ENCODE measurements at places on chromosomes 2 and 18. TPM values are rescaled to one million over a fixed set of nuclear protein-coding genes. Genes with fewer than 3 reads are reported as not detected.

DNA sequence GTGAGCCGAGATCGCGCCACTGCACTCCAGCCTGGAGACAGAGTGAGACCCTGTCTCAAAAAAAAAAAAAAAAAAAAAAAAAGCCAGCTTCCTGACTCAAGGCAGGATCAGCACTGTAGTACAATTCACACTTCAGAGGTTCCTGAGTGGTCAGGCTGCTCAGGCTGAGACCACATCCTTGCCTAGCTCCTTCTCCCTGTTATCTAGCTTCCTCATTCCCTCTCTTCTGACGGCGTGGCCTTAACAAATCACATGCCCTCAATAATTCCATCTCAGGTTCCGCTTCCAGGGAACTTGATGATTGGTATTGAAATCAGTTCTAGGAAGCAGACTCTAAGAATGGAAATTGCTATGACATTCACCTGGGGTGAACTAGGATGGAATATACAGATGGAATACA lies 29.8 kb upstream of the KDM3A start:
- no peak for DNase-seq

DAW1 gene
- not detected for total RNA-seq

- DNase-seq: no peak
These were observed 346.6 kb upstream of the KCNH7 start for GRCh38 chr2:163185160-163185559.

CDC42EP3 gene
- 58.3 TPM for total RNA-seq

PLCD4 gene
- 0.42 TPM for total RNA-seq

GRCh38 chr2:176768185-176768584 lies 444.4 kb upstream of the HNRNPA3 start:
- DNase-seq: no peak

REL gene
- total RNA-seq: 6.2 TPM

DNA sequence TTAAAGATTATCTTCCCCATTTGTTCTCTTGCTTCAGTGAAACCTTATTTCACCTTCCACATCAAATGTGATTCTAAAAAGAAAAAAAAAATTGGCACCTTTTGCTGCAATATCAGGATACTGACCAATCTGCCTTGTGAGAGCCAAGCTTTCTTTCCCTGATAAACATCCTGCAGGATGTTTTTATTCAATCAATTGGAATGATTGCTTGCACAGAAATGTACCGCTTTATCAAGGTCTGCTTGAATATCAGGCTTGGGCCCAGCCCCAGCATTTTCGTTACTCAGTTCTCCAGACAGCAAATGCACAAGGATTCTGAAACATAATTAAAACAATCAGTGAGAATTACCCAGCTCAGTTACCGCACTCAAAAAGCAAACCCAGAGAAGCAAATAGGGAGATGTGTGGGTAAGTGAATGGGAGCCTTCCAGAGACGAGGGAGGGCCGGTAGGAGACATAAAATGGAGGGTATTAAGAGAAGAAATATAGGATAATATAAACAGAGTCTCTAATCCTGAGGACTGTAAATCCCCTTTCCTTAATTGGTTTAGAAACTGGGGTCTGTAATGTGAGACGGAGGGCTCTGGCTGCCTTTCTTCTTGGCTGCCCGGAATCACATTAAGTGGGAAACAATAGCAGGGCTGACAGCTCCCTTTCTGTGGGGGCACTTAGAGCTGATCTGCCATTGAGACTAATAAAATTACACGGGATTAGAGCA lies 291.8 kb downstream of the ICOS start:
- no peak for DNase-seq

DNA sequence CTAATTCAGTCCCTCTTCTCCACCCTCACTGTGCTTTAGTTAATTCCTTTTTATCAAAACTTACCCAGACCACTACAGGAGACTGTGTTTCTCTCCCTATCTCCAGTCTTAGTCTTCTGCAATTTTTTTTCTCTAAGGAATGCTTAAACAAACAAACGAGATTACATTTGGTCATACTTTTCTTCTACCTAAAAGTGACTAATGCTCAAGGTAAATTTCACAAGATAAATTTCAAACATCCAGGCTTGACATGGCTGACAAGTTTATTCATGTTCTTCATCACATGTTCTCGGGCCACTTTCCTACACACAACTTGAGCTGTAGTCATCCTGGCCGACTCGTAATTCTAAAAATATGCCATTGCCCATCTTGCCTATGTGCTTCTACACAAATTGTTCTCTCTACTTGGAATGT lies 23.2 kb upstream of the ACSL3 start:
- no peak for DNase-seq

DNA sequence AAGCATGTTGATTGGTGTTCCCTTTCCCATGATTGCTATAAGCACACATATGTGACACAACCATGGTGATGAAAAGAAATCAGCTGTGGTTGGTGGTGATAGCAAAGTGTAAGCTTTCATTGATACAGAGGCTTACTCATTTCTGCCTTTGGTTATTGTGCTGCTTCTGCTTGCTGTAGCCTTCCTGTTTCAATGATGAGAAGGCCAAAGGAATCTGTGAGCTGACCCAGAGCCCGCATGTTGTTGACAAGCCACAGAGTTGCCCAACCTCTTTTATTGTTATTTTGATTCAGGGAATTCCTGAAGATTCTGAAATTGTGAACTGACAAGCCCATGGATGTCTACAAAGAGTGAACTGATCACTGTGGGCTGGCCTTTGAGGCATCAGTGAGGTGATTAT lies 164.4 kb downstream of the TMEFF2 start:
- no peak for DNase-seq

GALNT13 gene
- 6.7 TPM for total RNA-seq

DNA sequence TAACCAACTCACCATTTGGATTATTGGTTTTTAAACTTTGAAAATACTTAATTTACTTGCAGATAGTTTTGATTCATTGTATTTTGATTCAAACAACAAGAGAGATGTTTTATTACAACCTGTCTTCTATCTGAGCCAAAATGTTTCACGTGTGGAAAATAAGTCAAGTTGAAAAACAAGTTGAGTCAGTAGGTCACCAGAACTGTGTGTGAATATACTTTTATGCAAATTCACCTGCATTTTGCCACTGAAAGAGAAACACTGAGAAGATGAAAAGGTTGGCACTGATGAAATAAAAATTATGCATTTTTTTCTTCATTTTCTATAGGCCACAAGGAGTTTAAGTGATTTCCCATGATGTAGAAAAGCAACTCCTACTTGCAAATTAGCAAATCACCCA lies 68.3 kb downstream of the ICOS start:
- no peak for DNase-seq

- DNase-seq: no peak
These were observed 18.4 kb downstream of the SH2D6 start for GRCh38 chr2:85436836-85437487.

GRCh38 chr2:124970030-124970429 lies 944.9 kb downstream of the CNTNAP5 start:
- DNase-seq: no peak

- no peak for DNase-seq
These were observed 4.1 kb downstream of the ESPNL start for GRCh38 chr2:238104226-238104690.

SLC4A5 gene
- 0.50 TPM for total RNA-seq

- no peak for DNase-seq
These were observed 138.6 kb downstream of the ALK start for GRCh38 chr2:29782549-29783458.

DNA sequence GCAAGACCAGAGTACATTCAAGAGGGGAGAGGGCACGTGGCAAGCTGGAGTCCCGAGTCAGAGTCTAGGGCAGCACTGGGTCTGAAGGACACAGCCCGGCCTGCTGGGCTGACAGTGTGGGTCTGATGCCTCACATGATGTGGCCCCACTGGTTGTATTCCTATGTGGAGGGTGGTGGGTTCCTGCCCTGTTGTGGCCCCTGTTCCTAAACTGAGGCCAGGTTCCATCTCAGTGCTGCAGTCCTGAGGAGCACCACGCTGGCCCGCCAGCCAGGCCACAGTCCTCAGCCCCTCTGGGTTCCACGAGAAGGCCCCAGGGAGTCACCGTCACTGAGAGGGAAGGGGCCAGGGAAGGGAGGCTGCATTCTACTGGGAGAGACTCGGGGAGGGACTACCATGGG lies 13.3 kb downstream of the TMEM127 start:
- no peak for DNase-seq

DNA sequence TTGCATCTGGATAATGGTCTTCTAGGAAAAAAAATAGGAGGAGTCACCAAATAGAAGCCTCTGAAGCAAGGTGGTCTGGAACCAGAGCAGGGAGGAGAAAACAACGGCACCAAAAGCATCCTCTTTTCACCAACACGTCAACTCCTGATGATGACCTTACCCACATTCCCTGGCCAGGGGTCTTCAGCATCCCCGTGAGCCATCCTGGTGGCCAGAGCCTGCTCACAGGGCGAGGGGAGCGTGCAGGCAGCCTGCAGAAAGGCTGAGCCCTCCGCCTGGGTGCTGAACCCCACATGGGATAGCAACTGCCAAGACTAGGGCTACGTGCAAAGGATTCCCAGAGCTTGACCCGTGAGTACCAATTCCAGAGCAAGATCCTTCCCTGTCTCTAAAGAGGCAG lies 191.0 kb downstream of the NDUFA10 start:
- DNase-seq: no peak

SATB2 gene
- 23.0 TPM for total RNA-seq

LBX2 gene
- 1.1 TPM for total RNA-seq

DNA sequence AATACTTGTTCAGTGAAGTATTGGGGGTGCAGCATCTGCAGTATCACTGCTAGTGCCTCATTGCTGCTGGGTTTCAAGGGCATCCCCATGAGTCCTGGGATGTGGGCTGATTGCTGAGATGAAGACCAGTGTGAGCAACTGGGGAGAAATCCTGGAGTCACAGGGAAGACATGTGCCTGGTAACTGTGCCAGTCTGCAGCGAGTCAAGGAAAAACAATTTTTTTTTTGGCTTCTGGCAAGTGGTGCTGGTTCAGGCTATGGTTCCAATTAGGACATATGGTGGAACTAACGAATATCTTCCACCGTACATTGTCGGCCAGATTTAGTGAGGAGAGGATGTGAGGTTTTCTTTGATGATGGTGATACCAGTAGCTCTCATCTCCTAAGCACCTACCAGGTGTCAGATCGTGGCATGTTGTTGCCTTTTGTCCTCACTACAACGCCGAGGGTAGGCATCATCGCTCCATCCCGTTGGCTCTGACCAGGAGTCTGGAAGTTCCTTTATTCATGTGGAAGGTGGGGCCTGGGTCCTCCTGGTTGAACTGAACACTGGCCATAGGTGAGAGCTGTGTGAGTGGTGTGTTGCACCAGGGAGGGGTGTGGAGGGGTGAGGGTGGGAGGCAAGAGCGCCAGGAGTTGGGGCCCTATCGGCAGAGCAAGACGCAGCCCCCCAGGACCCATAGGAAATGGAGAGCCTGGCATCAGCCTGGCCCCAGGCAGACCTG lies 118.0 kb upstream of the HS6ST1 start:
- peak; percentile 3 for DNase-seq

DNA sequence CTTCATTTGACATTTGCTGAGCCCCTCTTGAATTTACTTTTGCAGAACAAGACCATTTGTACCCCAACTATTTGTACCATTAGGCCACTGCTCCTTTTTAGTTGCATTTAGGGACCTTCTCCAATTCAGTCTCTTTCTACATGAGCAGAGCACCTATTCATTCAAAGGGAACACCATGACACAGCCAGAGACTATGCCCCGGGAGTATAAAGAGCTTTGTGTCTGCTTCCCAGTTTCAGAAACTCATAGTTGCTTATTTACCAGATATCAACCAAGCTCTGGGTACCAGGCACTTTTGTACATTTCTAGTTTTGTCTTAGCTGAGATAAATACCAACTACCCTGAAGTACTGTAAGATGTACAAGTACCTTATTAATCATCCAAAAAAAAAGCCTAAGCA lies 269.1 kb upstream of the SIX3 start:
- no peak for DNase-seq

DNA sequence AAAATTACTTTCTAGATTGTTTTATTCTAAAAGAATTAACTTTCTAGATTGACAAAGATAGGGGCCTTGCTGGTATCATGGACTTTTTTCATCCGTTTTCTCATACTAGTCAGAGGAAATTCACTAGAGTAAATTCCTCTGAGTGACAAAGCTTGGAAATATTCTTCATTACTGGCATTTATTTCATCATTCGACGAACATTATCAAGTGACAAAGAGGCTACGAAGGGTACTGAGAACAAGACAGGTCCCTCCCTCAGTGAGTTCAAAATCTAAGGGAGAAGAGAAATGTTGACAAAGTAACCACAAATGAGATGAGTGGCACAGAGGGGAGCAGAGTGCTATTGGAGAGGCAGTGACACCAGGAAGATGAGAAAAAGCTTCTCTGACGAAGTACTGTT lies 4.3 kb downstream of the EPG5 start:
- DNase-seq: no peak

DNA sequence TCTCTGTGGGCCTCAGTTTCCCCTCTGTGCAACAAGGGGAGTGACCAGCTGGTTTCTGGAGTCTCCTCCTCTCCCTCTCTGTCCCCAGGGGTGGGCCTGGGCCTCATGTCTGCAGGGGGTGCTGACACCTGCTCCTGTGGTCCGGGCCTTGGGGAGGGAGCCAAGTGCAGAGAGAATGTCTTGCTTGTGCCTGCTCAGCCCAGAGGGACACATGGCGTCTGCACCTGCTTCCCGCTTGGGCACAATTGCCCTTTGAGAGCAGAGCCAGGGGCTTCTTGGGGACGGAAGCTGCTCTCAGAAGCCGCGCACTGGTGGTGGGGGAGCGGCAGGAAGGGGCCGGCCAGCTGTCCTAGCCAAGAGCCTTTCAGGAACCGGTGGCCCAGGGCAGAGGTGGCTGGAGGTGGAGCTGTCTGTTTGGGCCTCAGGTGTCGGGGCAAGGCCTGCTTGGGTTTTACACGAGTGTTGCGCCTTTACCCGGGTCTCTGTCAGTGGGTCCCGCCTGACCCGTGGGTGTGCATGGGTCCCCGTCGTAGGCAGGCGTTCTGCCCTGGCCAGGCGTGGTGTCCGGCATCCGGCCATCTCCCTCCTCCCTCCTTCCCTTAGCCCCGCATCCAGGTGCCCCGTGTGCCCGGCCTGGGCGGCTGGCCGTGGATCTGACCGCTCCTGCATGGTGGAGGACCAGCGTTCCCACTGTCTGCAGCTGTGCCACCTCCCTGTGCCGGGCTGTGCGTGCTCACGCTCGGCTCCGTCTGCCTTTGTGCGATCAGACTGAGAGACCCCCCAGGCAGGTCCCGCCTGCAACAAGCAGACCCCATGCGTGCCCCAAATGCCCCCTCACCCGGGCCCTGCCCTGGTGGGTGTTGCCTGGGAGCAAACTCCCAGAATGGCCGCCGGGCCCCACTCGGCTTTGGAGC lies 4.0 kb downstream of the NEU4 start:
- peak; percentile 28 for DNase-seq

CYTIP gene
- total RNA-seq: 0.09 TPM

Data from H9 (cell line).